ENCODE measurements at places on chromosomes 5 and 9.
A peak's percentile ranks its signal among the peaks of the same experiment; 100 is the strongest.

DNA sequence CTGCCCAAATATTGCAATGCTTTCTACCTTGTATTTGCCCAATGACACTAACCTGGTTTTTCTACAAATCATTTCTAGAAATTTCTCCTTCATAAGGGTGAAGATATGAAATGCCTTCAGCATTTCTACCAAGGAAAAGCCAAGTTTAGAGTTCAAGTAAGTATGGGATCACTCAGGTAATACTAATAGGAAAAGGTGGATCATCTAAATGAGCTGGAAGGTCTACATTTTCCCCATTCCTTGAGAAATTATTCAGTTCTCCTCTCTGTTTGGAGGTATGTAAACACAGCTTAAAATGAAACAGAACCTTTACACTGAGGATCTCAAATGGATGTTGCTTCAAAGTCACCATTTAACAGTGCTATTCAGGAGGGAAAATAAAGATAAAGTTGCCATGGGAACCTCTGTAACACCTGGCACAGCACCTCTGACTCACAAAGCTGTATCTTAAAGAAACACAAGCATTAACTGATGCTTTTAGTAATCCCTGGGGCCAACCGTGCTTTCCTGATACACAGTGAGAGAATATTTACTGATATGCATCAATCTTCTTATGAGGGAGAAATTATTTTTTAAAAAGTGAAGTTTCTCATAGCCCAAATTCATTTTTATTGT lies 161.3 kb downstream of the DRD1 start:
- DNase-seq = no peak

DNA sequence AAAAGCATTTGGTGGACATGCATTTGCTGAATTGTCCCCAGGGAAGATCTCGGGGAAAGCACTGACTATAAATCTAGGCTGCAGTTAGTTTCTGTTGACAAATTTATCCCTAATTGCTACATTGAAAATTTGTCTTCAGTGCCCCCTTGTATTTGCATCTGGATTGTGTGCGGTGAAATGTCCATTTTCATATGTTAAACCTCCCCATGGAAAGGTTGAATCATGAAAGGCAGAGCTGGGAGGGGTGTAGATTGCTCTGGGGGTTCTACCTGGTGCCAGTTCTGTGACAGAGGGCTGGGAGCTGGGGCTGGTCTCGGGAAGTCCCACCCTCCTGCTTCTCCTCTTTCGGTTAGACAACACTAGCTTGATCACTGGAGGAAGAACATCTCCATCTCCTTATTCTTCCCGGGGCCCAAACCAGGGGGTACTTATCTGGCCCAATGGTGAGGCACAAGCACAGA lies 101.9 kb downstream of the GADD45G start:
- DNase-seq = no peak

- no peak for DNase-seq
Measured at GRCh38 chr5:34751807-34752736, 86.9 kb upstream of the TTC23L start.

GRCh38 chr9:132077881-132078698 lies 1.6 kb downstream of the MED27 start:
- DNase-seq = peak; percentile 13

DNA sequence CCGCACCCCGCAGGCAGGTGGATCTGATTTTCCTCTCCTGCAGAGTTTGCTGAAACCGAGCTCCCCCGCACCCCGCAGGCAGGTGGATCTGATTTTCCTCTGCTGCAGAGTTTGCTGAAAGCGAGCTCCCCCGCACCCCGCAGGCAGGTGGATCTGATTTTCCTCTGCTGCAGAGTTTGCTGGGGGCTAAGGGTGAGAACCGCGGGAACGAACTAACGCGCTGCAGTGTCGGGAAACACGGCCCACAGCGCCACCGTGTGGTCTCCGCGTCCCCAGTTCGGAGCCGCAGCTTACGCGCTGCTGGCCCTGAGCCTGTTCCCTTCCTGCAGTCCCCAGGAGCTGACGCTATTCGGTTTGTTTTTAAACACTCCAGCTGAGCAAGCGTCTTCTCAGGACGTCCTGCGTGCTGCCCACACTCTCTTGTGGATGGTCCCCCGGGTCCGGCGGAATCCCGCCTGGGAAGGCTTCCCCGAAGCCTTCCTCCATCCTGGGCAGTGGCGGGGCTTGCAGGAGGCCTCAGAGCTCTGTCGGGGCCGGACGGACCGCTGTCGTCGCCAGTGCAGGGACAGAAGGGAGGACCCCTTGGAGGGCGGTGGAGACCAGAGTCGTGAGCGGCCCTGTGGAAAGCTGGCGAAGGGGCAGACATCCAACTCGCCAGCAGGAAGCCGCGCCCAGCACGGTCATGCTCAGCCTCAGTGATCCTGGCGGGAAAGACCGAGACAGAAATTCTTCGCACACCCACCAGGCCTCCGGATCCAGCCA lies 121.2 kb upstream of the LPCAT1 start:
- DNase-seq = peak; percentile 79

- DNase-seq = no peak
Measured at GRCh38 chr9:65409471-65409980, 124.5 kb upstream of the FOXD4L5 start.

GRCh38 chr5:158027806-158028775 lies 169.1 kb upstream of the CLINT1 start:
- no peak for DNase-seq
